Activated naive CD4-positive, alpha-beta T cell treated with anti-CD3 and anti-CD28 coated beads, Interleukin-2, amount 10 ng/mL, durations not matched to agents 7 days and 5 days (primary cell): ENCODE measurements at places on chromosomes 7 and 10.
A peak's percentile ranks its signal among the peaks of the same experiment; 100 is the strongest.

DNA sequence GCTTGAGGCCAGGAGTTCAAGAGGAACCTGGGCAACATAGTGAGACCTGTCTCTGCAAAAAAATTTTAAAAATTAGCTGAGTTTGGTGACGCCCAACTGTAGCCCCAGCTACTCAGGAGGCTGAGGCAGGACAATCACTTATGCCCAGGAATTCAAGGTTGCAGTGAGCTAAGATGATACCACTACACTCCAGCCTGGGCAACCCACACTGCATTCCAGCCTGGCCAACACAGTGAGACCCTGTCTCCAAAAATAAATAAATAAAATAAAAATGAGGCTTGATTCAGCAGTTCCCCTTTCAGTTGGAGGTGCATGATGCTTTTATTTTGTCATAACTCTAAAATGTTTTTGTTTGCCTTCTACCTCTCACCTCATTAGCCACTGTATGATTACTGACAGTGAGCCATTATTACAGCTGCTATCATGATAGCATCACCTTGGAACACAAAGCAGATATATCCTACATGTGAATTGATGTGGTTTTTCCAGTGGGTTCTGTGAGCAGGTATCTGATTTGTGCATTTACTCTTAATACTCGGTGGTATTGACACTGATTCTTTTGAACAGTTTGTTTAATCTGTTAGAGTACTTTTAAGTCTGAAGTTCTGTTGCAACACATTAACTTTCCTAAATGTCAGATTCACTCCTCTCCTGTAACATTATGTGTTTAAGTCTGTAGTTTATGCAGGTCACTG is 49.1 kb downstream of the ARID5B start:
- no peak for DNase-seq

- DNase-seq: peak; percentile 29
Observed at GRCh38 chr10:71964098-71964742, at the start of gene CHST3. CHST3 (plus strand) TSS chr10:71964395; CDS start chr10:72005843, 41,448 bp downstream.

- DNase-seq: no peak
Observed at GRCh38 chr7:138167222-138167621, 91.0 kb downstream of the AKR1D1 start.

DNA sequence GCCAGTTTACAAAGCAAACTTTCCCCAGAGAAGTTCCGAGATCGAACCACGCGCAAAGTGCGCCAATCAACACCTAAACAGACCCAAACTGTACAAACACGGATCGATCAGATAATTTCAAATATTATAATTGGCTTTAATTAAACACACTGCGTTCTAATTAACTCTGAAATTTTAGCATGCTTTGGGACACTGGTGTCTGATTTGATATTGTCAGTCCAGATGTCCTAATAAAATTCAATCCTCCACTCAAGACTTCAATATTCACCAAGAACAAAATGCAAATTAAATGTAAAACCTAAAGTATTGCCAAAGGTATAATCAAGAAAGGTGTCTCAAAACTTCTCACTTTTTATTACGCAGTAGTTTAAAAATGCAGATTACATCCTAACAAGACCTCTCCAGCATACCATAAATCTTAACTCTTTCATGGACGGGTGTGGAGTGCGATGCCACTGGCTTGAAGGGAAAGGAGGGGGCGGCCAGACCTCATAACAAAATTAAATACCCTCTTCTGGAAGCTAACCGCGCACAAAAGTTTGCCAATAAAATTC is 5.9 kb upstream of the EBF3 start:
- no peak for DNase-seq

- no peak for DNase-seq
Observed at GRCh38 chr10:126166797-126167196, 221.5 kb downstream of the ADAM12 start.

DNA sequence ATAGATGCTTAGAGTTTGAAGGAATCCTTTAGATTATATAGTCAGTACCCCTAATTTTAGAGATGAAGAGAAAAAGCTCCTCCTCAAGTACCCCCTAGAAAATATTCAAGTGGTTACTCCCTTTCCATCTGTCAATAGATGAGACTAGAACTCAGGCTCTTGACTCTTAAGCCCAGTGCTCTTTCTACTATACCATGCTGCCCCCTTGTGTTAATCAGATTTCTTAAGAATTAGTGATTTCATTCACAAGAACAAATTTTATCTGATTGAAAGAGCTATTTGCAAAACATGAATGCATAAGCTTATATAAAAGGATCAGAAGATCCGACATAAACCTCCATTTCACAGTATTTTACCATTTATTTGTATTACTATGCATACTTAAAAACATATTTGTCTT is 179.3 kb downstream of the TFEC start:
- DNase-seq: no peak

DNA sequence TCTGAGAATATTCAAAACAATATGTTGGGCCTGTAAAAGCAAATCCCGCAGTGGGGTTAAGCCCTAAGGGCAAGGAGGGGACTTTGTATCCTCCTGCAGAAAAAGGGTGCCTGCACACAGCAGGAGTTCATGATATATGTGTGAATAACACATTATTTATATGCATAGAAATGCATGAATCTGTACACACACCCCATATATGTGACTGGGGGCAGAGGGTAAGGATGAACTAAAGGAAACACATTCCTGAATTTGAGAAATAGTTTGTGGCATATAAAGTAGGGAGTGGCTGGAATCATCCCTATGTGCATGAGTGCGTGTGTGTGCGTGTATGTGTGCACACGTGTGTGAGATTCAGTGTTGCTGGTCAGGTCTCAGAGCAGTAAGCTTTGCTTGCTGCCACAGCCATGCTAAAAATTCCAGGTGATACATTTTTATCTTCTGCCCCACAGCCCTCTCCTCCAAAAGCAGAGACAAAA is 18.9 kb downstream of the ENO4 start:
- no peak for DNase-seq
